Activated CD4-positive, CD25-positive, alpha-beta regulatory T cell treated with anti-CD3 and anti-CD28 coated beads, Interleukin-2, amount 50 U/mL, for 16 hours (primary cell): ENCODE measurements at places on chromosomes 4 and X.

DNA sequence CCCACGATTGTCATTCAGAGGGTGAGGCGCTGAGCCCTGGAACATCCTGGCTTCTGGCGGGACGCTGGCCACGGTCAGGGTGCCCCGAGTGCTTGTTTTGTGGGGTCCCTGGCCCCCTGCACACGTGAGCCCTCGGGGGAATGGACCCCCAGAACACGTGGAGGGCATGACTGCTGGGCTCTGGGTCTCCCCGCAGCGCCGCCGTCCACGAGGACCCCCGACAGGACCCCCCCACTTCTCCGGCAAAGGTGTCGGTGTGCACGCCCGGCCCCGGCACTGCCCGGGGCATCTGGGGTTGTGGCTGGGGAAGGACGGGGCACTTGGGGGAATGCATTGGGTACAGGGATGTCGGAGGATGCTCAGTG is 13.9 kb upstream of the GTPBP6 start:
- DNase-seq: no peak

DNA sequence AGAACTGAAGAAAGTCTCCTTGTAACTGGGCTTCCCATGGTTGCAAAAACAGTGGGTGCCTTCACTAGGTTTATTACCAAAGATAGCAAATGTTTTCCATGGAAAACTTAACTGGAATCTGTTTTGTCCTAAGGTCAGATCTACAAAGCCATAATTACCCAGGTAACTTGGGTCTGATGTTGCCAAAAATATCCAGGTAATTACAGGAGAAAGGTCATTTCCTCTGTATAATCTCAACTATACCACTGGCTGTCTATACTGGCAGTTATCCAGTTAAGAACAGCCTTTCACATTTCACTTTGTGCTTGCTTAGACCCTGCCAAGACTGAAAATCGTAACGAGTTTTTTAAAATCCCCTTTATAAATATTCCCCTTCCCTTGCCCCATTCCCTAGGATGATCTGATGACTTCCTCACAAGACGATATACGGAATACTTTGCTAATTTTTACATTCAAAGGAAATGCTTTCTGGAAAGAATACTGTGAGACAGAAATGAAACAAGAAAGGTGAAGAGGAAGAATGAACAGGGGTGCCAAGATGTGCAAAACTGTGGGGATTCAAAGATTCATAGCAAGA is 105.5 kb downstream of the MAML3 start:
- no peak for DNase-seq

DNA sequence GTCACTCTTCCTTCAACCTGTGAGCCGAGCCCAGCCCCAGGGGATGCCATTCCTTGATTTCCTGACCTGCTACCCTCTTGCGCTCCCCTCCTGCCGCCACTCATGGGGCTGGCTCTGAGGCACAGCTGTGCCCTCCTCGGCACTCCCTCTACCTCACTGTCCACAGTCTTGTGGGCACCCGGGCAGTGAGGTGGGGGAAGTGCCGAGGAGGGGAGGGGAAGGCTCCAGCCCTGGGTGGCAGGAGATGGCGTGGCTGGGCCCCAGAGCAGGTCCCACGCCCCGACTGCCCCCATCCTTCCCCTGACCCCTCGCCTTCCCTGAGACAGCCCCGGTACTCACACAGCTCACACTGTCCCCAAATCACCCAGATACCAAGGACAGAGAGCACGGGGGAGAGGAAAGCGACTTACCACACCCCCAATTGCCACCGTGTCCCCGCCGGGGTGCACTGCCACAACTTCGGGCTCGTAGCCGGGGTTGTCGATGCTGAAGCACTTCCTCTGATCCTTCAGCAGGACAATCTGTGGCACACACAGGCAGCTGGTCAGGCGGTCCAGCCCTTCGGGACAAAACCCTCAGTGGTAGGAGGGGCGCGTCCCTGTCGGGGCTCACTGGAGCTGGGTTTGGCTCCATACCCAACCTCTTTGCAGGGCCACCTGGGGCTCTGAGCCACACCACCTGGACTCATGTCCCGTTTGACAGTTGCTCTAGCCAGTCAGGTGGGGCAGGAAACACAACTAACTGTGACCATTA is 37.9 kb downstream of the WDR1 start:
- no peak for DNase-seq

- DNase-seq: no peak
These were observed 19.5 kb downstream of the AP1AR start for GRCh38 chr4:112251019-112251643.

DNA sequence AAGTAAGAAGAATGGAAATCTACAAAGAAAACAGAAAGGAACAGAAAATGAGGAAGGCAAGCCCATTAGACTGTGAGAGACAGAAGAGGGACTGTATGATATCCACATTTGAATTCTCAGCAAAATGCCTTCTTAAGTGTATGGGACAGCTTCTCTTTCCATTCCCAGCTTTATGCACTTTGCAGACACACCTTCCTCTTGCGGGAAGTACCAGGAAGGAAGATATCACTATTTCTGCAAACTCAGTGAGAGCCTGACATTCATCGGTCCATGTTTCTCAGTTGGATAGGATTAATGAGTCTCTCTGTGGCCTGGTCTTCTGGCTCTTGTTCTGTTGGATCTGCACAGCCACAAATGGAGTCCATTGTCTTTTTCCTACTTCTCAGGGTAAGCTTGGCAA is 31.6 kb upstream of the DHX15 start:
- DNase-seq: no peak

GRCh38 chrX:8404471-8404870 is 60.2 kb upstream of the VCX3B start:
- DNase-seq: no peak
